ENCODE measurements at places on chromosomes 7 and 10.

DNA sequence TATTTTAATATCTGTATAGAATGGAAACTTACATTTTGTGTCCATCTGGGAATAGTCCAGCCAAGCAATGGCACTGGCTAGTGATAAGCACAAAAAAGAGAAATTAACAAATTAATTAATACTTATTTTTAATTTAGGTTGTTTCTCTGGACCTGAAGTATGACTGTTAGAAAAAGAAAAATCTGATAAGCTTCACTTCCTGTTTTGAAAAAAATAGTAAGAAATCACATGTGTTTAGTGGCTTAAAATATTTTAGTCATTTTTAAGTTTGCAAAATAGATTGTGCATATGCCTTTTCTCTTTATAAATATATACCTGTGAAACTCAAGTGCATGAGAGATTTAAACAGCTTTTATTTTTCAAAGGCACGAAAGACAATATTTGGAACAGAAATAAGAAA lies 50.1 kb upstream of the CREB5 start:
- no peaks in the 10 kb centered on the region for H3K36me3 ChIP-seq
- H3K4me3 ChIP-seq: no peak overlapping the region
- H3K4me1 ChIP-seq: no peaks in the 10 kb centered on the region
- H3K27ac ChIP-seq: no peak overlapping the region

- no peak overlapping the region for H3K4me3 ChIP-seq
- no peaks in the 10 kb centered on the region for H3K36me3 ChIP-seq
- no peaks in the 10 kb centered on the region for H3K4me1 ChIP-seq
- no peak overlapping the region for H3K27ac ChIP-seq
Measured at GRCh38 chr7:39069031-39069430, 91.3 kb downstream of the POU6F2 start.

DNA sequence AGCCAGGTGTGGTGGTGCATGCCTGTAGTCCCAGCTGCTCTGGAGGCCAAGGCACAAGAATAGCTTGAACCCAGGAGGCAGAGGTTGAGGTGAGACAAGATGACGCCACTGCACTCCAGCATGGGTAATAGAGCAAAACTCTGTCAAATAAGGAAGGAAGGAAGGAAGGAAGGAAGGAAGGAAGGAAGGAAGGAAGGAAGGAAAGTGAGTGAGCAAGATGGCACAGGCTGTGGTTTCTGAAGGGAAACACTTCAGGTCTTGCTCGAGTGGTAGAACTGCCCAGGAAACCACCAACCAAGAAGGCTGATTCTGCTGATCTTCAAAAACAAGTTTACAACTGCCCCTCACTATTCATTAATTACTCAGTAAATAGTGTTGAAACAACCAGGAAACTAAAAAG lies 45.2 kb downstream of the EZH2 start:
- H3K4me1 ChIP-seq: no peaks in the 10 kb centered on the region
- no peaks in the 10 kb centered on the region for H3K27me3 ChIP-seq

DNA sequence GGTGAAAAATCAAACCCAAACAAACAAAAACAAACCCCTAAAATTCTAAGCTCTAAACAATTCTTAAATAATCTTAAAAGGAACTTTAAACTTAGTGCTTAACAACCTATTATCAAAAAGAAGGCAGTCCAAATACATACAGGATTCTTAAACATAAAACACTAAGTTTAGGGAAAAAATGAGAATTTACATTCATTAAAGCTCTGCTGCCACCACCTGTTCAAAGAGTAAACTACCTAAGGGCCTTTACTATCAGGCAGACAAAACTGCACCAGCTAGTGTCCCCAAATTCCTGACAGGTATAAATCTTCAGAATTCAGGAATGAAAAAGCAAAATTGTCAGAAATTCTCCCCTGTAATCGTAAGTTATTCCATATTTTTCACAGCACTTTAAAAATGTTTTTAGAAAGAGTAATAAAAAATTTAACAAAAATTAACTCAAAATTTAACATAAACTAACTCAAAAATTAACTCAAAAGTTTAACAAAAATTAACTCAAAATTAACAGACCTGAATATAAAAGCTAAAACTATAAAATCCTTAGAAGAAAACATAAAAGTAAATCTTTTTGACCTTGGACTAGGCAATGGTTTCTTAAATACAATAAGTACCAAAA lies 55.1 kb downstream of the PDZD8 start:
- no peaks in the 10 kb centered on the region for H3K27me3 ChIP-seq
- no peaks in the 10 kb centered on the region for H3K4me1 ChIP-seq
- no peak overlapping the region for H3K4me3 ChIP-seq
- H3K36me3 ChIP-seq: peaks cover 3% of the 10 kb centered on the region
- no peak overlapping the region for H3K27ac ChIP-seq
- DNase-seq: no peak

- no peak for DNase-seq
- H3K27ac ChIP-seq: no peak overlapping the region
- no peak overlapping the region for H3K4me3 ChIP-seq
- H3K36me3 ChIP-seq: no peaks in the 10 kb centered on the region
- H3K27me3 ChIP-seq: no peaks in the 10 kb centered on the region
Measured at GRCh38 chr7:11895337-11895736, 63.3 kb upstream of the THSD7A start.

- H3K4me1 ChIP-seq: peaks cover 20% of the 10 kb centered on the region
- H3K36me3 ChIP-seq: no peaks in the 10 kb centered on the region
- H3K4me3 ChIP-seq: peak within 1 kb of the TSS; percentile 85
- H3K27me3 ChIP-seq: no peaks in the 10 kb centered on the region
- DNase-seq: no peak
Measured at GRCh38 chr10:119872610-119872859, at the start of gene MCMBP. Gene MCMBP, minus strand, starts transcription at chr10:119872843. Its CDS starts 259 bp downstream, at chr10:119872584.

DNA sequence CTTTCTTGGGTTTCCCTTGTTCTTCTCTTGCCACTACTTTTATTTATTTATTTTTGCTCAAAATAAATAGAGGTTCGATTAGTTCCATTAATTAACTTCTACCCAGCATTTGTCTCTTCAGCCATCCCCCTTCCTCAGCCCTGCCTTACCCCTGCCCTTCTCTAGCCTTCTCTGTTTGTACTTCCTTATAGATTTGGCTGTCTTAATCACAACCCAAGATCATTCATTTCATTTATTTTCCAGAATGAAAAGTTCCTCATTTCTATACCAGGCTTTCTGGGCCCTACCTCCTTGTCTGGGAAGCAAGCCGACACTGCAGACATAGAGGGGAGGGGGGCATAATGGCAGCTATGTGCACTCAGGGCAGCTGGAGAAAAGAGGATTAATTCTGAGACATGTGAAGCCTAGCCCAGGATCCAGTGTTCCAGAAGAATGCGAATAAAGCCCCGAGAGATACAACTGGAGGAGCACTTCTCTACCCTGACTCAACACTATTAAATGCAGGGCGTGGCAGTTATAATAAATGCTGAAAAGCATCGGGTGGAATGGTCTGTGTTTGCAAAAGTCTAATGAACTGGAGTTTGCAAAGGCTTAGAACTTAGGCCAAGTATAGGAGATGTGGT lies 6.4 kb upstream of the PDCD4 start:
- peak overlapping the region; percentile 20 for H3K4me3 ChIP-seq
- peak overlapping the region; percentile 89 for H3K27ac ChIP-seq
- DNase-seq: no peak

DNA sequence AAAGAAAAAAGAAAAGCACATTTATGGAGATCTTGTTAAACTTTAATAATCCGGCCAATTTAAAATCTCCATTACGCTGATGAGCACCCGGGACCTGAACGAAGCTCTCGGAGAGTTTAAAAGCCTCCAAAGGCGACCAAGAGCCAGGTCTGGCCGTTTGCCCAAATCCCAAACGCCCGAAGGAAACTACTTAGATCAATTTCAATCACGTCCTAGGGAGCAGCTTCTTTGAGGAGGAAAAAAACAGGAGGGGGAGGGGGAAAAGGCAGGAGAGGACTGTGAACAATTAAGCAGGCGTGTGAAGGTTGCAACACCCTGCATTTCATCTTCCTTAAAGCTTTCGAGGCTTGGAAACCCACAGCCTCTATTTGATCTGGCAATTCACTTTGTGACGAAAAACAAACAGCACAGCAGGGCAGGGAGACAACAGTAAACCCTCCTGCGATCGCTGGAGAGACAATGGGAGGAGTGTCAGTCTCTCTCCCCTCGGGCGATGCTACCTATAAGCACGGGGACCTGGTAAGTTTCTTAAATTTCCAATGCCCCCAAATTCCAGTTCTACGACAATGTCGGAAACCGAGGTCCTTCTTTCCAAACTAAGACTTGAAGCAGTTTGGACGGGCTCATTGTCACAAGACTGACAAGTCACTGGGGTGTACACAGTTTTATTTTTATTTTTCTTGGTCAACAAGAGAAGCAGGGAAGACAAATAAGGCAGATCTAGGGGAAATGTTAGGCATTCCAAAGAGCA lies 1.2 kb downstream of the KLF6 start:
- peak overlapping the region; percentile 100 for H3K27ac ChIP-seq
- peak overlapping the region; percentile 89 for H3K4me3 ChIP-seq
- H3K4me1 ChIP-seq: peaks cover 26% of the 10 kb centered on the region
- no peak for DNase-seq
- H3K36me3 ChIP-seq: peaks cover 39% of the 10 kb centered on the region

GRCh38 chr10:108872854-108873253 lies 1050.5 kb downstream of the XPNPEP1 start:
- H3K36me3 ChIP-seq: no peaks in the 10 kb centered on the region
- H3K27ac ChIP-seq: no peak overlapping the region
- no peaks in the 10 kb centered on the region for H3K27me3 ChIP-seq
- H3K4me1 ChIP-seq: no peaks in the 10 kb centered on the region

- H3K27me3 ChIP-seq: no peaks in the 10 kb centered on the region
- no peak overlapping the region for H3K27ac ChIP-seq
- no peak overlapping the region for H3K4me3 ChIP-seq
- H3K36me3 ChIP-seq: peaks cover 42% of the 10 kb centered on the region
Measured at GRCh38 chr10:101646364-101646763, 48.6 kb downstream of the FBXW4 start.

DNA sequence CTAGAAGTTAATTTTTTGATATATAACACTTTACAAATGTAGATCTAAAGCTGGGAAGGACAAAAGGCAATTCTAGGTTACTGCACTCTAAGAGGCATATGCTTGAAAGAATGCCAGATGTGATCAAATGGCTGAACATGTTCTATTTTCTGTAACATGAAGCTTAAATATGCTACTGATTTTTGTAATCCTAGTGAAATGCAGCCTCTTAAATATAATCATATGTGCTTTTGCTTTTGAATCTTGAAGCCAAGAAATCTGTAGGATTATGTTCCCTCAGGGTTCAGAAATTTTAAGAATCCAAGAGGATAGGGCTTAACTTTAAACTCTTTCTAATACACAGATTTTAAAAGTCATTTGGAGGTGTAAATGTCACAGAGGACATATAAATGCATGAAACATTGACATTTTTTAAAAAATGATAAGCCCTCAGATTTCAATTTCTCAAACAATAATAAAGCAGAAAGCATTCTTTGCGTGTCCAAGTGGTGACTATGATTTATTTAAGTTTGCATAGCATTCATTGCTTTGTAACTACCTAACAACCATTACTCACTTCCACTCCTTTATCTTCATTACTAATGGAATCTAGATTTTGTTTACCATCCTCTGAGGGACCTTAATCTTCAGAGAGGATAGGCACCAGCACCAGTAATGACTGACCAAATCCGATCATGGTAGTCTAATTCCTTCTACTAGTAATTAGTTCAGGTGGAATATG lies 170.4 kb downstream of the MAGI2 start:
- no peak for DNase-seq
- H3K4me1 ChIP-seq: no peaks in the 10 kb centered on the region
- no peaks in the 10 kb centered on the region for H3K36me3 ChIP-seq
- H3K4me3 ChIP-seq: no peak overlapping the region
- H3K27ac ChIP-seq: no peak overlapping the region
- H3K27me3 ChIP-seq: no peaks in the 10 kb centered on the region

DNA sequence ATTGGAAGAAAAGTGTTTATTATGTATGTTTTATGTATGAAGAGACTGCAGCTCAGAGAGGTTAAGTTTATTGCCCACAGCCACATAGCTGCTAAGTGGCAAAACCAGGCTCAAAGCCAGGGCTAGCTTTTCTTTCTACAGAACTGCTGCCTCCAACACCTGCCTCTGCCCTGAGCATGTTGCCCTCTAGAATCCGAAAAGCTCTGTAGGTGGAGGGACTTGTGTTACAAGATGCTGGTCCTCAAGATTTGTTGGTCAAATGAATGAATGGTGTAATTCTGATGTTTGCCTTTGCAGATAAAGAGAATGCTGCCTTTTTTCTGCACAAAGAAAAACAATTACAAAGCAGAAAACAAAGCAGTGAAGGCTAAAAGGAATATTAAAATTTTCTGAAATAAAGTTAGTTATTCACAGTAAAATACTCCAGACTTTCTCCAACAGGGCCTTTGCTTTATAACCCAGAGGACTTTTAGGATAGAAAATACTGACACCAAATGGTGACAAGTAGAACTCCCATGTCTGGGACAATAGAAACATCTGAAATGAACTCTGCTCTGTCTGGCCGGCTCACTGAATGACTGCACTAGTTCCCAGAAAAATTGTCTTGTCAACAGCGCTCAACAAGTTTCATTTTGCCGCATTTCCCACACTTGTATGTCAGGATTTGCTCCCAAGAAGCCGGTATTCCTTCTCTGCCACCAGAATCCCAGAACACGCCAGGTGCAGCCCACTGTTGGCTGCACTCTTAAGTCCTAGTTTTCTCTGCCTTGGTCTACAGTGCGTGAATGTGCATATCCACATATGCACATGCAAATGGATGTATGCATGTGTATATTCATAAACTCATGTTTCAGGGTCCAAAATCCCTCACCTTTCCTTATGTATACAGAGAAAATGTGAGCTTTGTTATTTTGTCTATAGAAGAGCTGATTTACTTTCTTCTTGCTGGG lies 11.0 kb upstream of the DNTT start:
- peaks cover 2% of the 10 kb centered on the region for H3K4me1 ChIP-seq
- DNase-seq: no peak
- no peaks in the 10 kb centered on the region for H3K36me3 ChIP-seq
- no peak overlapping the region for H3K4me3 ChIP-seq
- H3K27me3 ChIP-seq: no peaks in the 10 kb centered on the region

- DNase-seq: peak; percentile 80
- peaks cover 21% of the 10 kb centered on the region for H3K27me3 ChIP-seq
- peak overlapping the region; percentile 72 for H3K4me3 ChIP-seq
- H3K36me3 ChIP-seq: no peaks in the 10 kb centered on the region
- peak overlapping the region; percentile 45 for H3K27ac ChIP-seq
Measured at GRCh38 chr10:21496343-21497176, 28.9 kb downstream of the SKIDA1 start.
